Left cardiac atrium (tissue), 4 donors: ENCODE measurements at places on chromosomes 16 and 17.
A peak's percentile ranks its signal among the peaks of the same experiment; 100 is the strongest.

- DNase-seq, result peak; percentile 55
These were observed 240.0 kb downstream of the C16orf95 start for GRCh38 chr16:87076950-87077749.

DNA sequence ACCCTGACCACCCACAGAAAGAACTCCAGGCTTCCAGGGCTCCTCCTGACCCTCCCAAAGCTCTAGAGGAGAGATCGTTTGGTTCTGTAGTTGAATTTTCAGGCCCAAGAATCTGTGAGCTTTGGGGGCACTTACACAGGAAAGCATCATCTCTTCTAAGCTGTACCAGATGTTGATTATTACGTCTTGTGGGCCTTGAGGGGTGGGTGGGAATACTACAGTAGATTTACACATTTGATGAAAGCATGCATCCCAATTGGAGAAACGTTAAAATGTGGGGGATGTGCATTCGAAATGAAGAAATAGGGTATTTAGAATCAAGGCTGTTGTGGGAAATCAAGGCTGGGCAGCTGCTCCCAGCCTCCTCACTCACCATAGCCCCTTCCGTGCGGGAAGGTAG is 61.9 kb downstream of the MGAT5B start:
- DNase-seq, result no peak

DNA sequence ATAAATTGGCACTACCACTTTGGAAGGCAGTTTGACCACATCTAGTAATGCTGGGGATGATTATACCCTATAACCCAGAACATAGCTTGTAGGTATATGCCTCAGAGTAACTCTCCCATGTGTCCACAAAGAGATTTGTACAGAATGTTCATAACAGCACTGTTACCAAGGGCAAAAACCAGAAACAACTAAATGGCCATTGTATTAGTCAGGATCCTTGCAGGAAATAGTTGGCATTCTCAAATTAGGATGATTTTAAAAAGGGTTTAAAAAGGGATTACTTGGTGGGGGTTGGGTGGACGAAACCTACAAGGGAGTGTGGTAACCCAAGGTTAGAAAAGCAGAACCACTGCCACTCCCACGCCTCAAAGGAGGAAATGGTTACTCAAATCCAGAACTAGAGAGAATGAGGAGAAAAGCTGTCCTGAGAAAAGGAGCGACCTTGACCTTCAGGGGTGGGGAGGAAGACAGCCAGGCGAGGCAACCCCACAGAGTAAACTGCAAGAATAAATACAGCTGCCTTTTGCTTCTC is 2.1 kb downstream of the CPPED1 start:
- DNase-seq, result no peak

- DNase-seq, result no peak
These were observed 134.7 kb downstream of the ABCA8 start for GRCh38 chr17:68820476-68820824.

- DNase-seq, result peak; percentile 70
These were observed 58.6 kb upstream of the TNRC6A start for GRCh38 chr16:24670623-24671454.

- DNase-seq, result no peak
These were observed 31.3 kb upstream of the TEKT1 start for GRCh38 chr17:6862825-6863224.

- peak; percentile 27 for DNase-seq
These were observed 102.4 kb downstream of the ABCC12 start for GRCh38 chr16:48053418-48053745.

- no peak for DNase-seq
These were observed 116.2 kb downstream of the CDH11 start for GRCh38 chr16:65005696-65006095.

GRCh38 chr16:57083485-57084126 is 8.8 kb upstream of the CPNE2 start:
- no peak for DNase-seq

- no peak for DNase-seq
These were observed 13.5 kb downstream of the MAPT start for GRCh38 chr17:45907750-45908395.

DNA sequence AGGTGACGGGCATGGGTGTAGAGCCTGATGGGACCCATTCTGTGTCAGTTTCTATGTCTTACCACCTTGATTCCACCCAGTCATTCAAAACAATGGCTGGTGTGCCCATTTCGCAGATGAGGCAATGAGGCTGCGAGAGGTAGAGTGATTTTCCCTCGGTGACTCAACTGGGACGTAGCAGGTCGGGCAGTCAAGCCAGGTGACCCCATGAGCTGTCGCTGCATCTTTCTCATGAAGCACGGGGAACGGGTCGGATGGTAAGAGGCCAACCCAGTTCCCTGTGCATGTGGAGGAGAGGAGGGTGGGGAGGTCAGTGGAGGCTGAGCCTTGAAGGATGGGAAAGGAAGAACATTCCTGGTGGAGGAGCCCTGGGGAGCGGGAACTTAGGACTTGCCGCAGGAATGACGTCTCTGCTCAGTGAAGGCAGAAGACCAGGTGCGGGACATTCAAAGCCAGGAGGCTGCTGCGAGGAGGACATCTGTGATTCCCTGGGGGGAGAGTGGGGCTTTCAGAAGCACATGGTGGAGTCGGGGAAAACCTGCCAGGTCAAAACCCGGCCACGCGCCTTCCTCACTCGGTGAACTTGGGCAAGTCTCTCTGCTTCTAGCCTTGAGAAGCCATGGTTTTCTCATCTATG is 1.1 kb downstream of the IL21R start:
- DNase-seq, result no peak

DNA sequence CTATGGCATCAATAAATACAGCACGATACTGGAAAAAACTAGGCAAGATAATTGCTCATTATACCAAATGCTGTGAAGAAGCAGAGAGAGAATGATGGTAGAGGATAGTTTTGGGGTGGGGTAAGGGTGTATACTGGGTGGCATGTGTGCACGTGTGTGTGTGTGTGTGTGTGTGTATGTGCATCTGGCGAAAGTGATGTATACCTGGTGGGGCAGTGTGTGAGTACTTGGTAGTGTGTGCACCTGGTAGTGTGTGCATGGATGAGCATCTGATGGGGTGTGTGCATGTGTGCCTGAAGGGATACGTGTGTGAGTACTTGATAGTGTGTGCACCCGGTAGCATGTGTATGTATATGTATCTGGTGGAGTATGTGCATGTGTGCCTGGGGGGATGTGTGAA is 347.3 kb downstream of the CPPED1 start:
- no peak for DNase-seq

GRCh38 chr17:62876063-62876462 is 67.9 kb upstream of the MARCHF10 start:
- no peak for DNase-seq

- no peak for DNase-seq
These were observed 199.4 kb upstream of the CACNG5 start for GRCh38 chr17:66635386-66636045.

DNA sequence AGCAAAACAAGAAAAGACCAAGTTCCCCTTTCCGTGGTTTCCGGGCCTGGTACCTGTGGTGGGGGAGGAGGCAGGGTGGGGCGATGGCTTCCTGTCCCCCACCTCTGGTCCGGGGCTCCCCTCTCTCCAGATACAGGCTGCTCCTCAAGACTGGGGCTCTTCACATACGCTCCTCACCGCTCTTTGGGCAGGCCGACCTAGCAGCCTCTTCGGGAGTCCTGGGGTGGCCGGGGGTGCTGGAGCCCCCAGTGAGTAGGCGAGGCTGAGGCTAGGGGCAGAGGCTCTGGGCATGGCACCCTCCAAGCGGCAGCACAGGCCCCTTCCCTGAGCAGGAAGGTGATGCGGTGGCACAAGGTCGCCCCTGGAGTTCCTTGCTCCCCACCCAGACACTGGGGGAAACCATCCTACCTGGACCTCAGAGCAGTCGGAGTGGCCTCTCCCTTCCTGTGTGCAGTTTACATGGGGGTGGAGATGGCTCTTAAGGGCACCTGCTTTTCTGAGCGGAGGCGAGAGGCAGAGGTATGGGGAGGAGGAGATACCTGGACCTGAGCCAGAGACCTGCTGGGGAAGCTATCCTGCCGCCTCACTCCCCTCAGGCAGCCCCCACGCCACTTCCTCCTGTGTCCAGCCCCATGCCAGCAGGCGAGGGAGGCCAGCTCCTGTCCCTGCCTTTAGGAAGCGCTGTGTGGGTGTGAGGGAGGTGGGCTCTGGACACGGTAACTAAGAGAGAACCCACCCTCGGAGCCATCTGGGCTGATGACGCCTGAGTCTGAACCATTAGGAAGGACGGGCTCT is 891 bp downstream of the CORO1A start:
- peak; percentile 45 for DNase-seq

GRCh38 chr17:57228911-57229310 is 27.4 kb upstream of the MSI2 start:
- no peak for DNase-seq

GRCh38 chr17:58991718-58992331 is 114.9 kb downstream of the TRIM37 start:
- no peak for DNase-seq

DNA sequence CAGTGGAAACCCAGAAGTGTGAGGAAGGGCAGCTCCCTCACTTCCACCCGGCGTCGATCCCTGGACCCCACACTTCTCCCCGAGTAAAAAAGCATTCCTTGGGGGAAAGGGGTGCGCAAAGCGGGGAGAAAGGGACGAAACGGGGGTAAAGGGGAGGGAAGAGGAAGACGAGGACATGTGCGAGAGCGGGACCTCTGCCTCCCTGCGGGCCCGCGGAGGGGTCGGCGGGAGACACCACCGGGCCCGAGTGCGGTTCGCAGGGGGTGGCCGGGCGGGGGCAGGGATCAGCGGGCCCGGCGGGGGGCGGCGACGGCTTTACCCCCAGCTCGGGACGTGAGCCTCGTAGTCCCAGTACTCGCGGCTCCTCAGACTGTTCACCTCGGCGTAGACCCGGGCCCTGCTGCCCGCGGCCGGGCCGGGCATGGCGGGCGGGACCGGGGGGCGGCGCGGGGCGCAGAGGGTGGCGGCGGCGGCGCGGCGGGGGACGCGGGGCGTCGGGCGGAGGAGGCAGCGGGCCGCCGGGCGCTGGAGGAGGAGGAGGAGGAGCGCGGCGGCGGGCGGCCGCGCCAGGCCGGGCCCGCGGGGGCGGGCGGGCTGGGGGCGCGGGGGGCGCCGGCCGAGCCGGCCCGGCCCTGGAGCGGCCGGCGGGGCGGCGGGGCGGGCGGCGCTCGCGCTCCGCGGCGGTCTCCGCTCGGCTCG is 443 bp downstream of the CSNK2A2 start:
- DNase-seq, result no peak

GRCh38 chr16:51761001-51761400 is 609.9 kb upstream of the SALL1 start:
- no peak for DNase-seq

GRCh38 chr16:7871979-7872378 is 539.3 kb downstream of the RBFOX1 start:
- no peak for DNase-seq

DNA sequence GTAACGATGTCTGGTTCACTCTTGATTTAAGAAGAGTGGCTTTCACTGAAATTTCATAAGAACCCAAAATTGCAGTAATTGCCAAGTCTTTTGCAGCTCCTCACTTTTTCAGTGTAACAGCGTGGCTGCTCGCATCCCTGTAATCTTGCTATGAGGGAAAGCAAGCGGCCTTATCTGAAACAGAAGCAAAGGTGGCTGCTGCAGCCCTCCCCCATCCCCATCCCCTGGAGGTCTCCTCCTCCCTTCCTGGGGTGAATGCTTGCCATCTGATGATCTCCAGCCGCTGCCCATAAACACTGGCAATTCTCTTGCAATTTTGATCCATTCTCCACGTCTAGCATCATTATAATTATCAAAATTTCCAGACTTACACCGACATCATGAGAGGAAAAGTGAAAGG is 182.5 kb upstream of the ASIC2 start:
- DNase-seq, result no peak

DNA sequence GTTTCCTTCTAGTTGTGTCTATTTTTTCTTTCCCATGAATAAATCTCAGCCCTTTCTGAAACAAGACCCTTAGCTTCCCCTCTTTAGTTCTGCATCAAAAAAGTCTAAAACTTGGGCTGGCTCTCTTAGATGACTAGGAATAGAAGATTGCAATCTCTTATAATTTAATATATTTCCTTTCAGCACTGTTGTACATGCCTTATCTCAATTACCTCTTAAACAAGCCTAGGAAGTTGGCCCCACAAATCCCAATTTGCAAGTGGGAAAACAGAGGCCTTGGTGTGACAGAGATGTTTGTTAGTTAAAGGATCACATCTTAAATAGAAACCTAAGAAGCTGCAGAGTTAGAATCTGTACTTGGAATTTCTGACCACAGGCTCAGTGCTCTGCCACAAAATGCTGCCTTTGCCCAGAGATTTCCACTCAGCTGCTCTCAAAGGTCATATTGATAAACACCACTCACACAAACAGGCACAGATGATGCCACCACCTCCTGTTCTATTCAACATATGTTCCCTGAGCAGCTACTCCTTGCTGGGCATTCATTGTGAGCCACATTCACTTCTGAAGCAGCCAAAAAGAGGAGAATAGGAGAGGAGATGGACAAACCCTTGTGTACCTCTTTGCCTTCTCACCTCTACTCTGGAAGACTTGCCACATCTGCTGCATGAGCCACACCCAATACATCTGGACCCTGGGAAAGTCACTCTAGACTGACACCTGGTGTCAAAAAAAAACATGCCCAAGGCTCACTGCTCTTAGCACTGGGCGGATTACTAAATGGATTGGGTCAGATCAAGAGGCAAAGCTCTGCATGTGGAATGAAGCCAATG is 5.5 kb downstream of the CCDC182 start:
- DNase-seq, result no peak

DNA sequence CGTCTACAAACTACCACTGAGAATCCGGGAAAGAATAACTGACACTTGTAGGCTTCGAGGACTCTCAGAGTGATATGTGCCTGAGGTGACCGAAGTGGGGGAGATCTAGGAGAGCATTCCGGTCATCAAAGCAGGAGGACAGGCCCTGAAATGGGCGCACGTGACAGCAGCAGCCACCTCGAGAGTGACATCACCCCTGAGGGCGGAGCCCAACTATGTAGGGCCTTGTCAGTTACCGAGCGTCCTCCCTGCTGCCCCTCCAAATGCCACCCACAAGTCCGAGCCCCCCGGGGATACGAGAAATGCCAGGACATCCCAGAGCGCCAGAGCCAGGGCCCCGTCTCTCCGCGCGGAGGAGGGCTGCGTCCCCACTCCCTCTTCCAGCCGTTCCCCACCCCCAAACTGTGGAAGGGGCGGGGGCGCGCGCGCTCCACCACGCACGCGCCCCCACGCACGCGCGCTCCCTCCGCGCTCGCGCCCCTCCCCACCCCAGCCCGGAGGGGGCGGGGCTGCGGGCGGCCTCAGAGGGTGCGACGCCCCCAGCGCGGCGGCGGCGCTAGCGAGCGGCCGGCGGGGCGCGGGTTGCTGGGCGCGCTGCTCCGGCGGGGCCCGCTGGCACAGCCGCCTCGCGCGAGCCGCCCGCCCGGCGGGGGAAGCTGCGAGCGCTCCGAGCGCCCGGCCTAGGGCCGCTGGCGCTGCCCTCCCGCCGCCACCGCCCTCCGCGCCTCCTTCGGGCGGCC is at the start of gene TANC2:
TSS of gene TANC2 (plus strand) at position 550 of the 740 bp plus-strand sequence. CDS start 43,325 bp downstream, outside the sequence.
- DNase-seq, result peak; percentile 88

- no peak for DNase-seq
These were observed 80.2 kb downstream of the OR1D5 start for GRCh38 chr17:2983255-2983654.

DNA sequence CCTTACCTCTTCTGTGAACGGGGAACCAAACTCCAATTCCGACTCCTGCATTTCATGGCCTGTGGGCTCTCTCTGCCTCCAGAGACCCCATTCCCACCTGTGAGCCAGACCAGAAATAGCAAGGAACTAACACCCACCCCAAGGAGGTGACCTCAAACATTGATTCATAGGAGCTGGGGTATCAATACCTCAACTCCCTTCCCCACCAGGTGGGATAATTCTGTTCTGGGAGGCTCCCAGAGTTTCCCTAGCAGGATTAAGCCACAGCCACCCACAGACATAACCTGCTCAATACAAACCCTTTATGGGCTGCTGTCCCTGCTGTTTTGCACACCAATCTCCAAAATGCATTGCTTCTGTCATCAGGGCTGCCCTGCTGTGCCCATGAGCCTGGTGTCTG is 59.6 kb upstream of the FOXF1 start:
- no peak for DNase-seq
